Cerebellum (tissue), 4 donors: ENCODE measurements at places on chromosomes 13 and 19. TPM values are rescaled to one million over a fixed set of nuclear protein-coding genes. Genes with fewer than 3 reads are reported as not detected.

- DNase-seq = no peak
Observed at GRCh38 chr19:45267296-45267695, 16.2 kb downstream of the MARK4 start.

DNA sequence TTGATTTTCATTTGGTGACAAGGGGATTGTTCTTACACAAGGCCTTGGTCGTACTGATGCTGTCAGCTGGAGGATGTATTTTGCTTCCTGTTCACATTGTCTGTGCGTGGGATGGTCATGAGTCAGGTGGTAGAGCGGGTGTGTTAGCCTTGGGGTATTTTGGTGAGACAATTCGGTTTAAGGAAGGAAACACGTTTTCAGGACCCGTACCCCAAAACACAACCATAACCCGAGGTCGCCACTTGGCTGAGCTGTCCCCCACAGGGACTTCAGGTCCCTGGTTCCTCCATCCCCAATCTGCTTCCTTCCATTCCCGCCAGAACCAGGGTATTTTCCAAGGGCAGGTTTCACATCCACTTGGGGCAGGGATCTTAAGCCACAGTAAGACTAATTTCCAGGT is 15.0 kb downstream of the MYO9B start:
- DNase-seq = no peak

GRCh38 chr13:21333186-21333585 is 125.9 kb downstream of the ZDHHC20 start:
- DNase-seq = no peak

GRCh38 chr13:27672025-27672424 is 50.3 kb downstream of the POLR1D start:
- no peak for DNase-seq

- DNase-seq = no peak
Observed at GRCh38 chr19:38551450-38551813, 66.3 kb downstream of the MAP4K1 start.

DNA sequence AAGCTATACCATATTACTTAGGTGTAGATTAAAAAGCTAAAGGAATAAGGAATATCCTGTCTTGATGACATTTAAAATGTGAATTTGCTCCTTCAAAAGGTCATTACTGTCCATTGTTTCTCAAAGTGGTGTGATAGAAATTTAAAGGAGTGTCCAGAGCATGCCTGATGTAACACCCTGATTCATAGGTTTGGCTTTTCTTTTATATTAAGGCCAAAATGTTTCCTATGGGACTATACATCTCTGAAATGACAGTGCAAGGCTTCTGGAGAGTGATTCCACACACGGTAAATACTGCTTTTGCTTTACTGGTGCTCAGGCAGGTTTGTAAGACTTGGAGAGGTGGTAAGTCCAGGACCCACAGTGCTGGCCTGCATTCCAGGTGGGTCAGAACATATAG is 289.9 kb downstream of the RFC3 start:
- no peak for DNase-seq

DNA sequence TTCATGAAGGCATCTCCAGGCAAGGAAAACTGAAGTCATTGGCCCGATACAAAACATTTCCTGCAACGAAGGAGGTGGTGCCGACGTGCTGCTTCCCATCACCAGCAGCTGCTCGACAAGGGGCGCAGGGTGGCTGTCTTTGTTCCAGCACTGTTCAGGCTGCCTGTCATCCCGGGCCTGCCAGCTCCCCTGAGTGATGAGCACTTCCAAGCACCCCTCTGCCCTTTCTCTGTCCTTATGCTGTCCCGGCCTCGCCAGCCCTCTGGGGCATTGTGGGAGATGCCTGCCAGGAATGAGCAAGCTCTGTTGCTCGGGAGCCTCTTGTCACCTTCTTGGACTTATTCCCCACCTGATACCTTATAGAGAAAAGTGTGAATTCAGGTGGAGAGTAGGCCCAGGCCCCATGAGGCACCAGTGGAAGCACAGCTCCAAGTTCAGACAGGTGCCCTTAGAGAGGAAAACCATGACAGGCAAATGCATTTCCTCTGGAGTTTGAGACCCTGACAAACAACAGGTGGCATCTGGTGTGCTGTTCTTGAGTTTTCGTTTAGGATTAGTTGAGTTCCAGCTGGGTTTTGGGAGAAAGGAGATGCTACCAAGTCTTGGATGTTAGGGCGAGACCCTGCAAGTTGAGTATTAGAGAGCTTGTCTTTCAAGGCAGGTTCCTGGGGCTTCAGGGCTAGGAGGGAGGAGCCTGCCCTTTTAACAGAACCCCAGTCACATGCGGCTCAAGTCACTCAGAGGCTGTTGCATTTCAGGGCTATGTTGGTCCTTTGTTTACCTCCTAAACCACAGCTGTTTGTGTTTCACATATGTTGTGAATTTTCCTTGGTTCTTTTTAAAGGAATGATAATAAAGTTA is 21.4 kb downstream of the BBC3 start:
- no peak for DNase-seq

DNA sequence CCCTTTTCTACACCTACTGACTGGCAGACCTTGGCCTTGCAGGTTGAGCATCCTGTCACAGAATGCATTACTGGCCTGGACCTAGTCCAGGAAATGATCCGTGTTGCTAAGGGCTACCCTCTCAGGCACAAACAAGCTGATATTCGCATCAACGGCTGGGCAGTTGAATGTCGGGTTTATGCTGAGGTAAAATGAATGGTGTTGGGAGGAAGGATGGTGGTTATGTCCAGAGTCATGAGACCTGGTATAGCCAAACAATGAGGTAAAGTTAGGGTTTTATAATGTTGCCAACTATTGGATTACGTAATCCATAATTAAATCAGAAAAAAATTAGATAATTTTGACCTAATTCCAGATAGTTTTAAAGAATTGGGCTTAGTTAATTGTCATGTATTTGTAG is 212.5 kb downstream of the PCCA start:
- DNase-seq = peak; percentile 56

GRCh38 chr19:2561895-2562294 is 86.0 kb downstream of the GADD45B start:
- DNase-seq = no peak

DNA sequence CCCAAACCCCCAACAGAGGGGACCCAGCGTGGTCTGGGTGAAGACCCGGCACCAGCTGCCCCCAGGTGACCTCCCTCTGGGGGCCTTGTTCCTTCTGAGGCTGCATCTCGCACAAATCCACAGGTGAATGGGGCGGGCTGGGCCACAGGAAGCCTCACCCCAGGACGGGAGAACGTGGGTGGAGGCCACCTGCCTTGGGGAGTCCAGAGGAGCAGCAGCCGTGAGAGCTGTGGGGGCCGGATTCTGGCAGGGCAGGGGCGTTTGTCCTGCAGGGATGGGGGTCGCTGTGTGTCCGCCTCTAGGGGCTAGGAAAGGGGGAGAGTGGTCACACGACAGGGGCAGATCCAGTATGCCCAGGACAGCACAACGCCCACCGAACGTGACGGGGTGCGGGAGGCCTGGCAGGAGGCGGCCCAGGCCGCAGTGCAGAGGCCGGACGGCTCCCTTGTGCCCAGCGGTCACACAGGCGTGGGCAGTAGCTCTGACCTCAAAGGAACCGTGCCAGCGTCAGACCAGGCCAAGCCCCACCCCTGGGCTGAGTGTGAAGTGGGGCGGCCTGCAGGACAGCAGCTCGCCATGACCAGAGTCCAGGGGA is 6.7 kb downstream of the POLR2E start:
- DNase-seq = no peak

DNA sequence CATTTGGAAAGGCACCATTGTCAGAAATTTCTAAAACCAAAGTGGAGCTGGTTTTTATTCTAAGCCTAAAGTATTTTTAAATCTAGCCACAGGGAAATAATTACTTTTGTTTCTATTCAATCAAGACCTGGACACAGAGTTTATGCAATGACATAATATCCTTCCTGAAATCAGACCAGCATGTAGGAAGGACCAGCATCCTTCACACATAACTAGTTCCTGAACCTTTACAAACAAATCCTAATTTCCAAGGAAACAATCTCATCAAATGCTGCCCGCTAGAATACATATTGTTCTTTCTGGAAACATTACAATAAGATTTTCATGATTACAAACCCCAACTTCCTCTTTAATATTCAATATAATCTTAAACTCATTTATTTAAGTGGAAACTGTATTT is 1.5 kb downstream of the STARD13 start:
- no peak for DNase-seq

- DNase-seq = no peak
Observed at GRCh38 chr13:92823059-92823458, 403.5 kb upstream of the GPC6 start.

GRCh38 chr13:42001580-42001979 is 40.7 kb upstream of the VWA8 start:
- no peak for DNase-seq

The CATSPERD gene
- total RNA-seq = 0.27 TPM

The B3GNT8 gene
- 0.18 TPM for total RNA-seq

The ZGLP1 gene
- total RNA-seq = 2.4 TPM

The GRIN3B gene
- total RNA-seq = not detected

The PLEKHF1 gene
- total RNA-seq = 1.5 TPM

The HIF3A gene
- total RNA-seq = 19.9 TPM

The VWA8 gene
- total RNA-seq = 38.5 TPM
